Chondrocyte (in vitro differentiated cells): ENCODE measurements at places on chromosomes 13 and 19. TPM values are rescaled to one million over a fixed set of nuclear protein-coding genes. Genes with fewer than 3 reads are reported as not detected.

DNA sequence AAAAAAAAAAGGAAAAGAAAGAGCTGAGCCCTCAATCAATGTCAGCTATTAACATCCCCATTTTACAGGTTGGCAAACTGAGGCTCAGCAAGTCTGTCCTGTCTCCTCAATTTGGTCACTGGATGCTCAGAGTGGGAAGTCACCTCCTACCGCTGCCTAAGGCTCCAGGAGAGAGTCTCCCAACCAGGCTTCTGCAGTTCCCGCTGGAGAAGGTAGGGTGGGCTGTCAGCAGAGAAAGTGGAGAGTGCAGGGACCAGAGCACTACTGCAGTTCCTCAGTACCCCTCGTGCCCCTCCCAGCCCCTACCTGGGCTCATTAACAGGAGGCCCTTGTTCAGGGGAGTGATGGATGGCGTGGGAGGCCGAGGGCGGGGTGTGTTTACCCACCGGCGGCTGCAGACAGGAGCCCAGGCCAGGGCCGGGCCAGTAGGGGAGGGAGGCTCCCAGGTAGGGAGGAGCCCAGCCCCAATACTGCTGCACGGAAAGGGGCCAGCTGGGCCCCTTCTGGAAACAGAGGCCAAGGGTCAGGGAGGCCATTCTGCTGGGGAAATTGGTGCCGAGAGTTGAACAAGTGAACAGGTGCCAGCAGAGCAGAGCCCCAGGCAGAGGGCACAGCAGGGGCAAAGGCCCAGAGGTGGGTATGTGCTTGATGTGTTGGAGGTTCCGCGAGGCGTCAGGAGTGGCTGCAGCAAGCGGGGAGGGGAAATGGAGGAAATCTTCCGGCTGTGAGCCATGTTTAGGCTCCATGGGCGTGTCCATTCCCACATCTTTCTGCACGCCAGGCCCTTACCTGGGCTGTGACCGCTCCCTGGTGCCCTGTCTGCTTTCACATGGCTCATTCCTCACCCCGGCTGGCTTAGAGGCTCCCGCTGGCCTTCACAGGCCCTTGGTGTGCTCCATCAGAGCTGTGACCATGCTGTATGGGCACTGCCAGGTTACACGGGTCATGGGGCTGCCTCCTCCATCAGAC, 7.6 kb upstream of the COMP start:
- DNase-seq: no peak

- no peak for DNase-seq
Measured at GRCh38 chr13:48661107-48661506, 7.4 kb downstream of the CYSLTR2 start.

- no peak for DNase-seq
Measured at GRCh38 chr13:24272452-24273161, 36.8 kb upstream of the C1QTNF9 start.

Gene ACTMAP
- 7.4 to 11.3 TPM (median 10.4 TPM) in 3 replicates for total RNA-seq

- DNase-seq: no peak
Measured at GRCh38 chr13:67048084-67048820, 181.9 kb downstream of the PCDH9 start.

Gene CHST8
- total RNA-seq: 0.35 TPM in 1 of 3 replicates, not detected in the others

Gene BCAM
- 4.3 to 15.1 TPM (median 14.0 TPM) in 3 replicates for total RNA-seq

DNA sequence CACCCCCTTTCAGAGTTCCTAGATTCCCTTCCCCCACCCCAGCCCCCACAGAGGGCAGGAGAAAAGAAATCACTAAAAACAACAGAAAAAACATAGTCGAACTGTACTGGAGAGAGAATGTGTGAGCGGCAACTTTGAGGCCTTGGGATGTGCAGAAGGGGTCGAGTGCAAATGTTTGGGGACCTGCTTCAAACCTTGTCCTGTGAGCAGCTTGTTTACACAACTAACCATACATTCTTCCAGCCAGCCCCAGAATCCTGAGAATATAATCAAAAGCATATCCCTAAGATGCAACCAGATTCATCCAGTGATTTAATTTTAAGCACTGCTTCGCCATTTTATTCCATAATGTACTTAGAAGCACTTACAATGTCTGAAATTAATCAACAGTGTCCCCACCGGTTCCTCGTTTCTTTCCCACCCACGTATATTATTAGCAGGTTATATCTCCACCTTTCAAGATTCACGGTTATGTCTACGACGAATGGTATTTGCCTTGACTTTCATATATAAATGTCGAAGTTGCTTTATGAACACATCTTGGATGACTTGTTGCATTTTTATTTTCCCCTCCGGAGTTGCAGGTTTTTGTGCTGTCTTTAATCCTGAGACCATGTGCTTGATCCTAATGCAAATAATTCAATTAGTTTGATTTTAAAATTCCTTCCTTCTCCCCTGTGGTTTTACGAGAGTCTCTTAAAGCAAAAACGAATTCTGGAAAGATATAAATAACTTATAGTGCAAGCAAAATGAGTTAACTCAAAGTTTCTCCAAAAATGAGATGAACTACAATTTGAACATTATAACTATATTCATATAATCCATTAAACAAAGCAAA, 107.6 kb downstream of the ZIC5 start:
- no peak for DNase-seq

Gene NBEA
- 4.4 to 9.7 TPM (median 4.9 TPM) in 3 replicates for total RNA-seq

- DNase-seq: no peak
Measured at GRCh38 chr19:35232912-35233311, 4.4 kb upstream of the FAM187B start.

DNA sequence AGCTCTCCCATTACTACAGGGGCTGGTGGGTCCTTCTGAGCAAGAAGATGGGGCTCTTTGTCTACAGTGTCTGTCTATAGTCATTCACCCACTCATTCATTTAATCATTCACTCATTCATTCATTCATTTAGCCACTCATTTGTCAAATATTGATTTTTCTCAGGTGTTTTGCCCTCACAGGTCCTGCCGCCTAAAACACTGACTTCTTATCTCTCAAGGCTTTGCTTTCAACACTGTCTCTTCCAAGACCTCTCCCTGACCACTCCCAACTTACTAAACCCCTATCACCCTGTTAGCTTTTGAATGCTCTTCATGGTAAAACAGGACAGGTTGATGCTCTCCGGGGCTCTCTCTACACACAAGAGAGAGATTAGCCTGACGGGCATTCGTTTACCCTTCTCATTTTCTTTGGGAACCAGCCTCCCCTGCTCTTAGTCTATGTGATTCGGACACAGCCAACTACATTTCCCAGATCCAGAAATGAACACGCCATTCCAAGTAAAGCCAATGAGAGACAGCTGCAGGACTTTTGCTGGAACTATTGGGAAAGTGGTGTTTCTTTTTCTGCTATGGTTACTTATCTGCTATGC, 22.7 kb downstream of the FAM187B start:
- no peak for DNase-seq

DNA sequence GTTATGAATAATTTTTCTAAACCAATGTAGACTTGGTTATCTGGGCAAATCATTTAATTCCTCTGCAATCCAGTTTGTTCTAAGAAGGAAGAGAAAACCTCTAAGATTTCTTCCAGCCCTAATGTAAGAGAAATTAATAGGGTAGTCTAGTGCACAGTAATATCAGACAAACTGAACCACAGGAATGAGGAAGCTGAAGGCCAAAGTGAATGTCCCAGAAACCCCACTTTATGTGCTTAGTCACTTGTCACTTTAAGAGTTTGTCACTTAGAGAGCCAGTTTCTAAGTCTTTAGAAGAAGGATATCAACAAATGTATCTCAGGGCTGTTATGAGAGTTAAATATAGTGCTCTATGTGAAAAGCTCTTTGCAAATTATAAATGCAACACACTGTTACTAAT, 750.6 kb downstream of the DIAPH3 start:
- no peak for DNase-seq

- no peak for DNase-seq
Measured at GRCh38 chr13:106527826-106528225, 7.6 kb downstream of the EFNB2 start.

- no peak for DNase-seq
Measured at GRCh38 chr13:23630349-23631093, 60.3 kb downstream of the TNFRSF19 start.

DNA sequence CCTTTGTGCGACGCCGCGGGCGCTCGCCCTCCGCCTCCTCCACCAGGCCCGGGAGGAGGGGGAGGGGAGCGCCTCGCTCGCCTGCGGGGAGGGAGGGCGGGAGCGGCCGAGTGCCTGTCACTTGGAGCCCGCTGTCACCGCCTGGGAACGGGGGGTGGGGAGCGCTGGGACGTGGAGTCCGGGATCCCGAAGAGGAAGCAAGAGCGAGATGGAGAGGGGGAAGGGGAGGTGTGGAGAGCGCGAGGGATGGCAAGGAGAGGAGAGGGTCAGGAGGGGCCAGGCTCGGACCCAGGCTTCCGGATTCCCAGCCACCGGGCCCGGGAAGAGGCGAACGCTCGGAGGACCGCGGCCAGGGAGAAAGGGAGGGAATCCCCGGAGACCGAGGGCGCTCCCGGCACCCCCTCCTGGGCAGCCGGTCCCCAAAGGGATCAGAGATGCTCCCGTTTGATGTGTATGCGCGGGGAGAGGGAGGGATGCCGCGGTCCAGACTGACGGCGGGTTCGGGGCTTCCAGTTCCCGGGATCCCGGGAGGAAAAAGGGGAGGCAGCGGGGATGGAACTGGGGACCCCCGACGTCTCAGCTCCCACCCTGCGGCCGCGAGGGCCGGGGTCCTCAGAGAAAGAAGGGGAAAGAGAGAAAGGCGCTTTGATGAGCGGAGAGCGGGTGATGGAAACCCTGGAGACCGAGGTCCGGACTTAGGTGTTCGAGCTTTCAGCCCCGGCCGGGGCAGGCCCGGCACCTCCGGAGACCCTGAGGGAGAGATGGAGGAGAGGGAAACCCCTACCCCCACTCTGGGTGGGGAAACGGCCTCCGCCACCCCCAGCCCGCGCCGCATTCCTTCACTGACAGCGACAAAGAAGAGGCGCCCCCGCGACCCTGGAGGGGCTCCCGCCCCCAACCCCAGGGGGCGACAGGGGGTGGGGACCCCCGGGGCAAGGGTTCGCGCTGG, 4.7 kb upstream of the DPF1 start:
- no peak for DNase-seq

DNA sequence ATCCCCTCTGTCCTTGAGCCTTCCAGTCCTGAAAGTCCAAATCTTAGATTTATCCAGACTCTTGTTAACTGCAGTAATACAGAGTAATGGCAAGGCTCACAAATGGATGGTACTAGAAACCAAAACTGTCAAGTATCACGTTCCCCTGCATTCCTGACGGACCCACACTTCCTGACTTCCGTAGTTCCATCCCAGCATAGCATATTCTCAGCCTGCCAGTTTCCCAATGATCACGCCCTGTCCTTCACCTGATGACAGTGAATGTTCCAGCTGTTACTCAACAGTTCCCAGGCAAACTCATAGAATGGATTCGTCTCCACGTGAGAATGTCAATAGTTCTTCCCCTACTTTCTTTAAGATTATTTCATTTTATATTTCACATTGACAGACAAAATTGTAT, 33.6 kb downstream of the SLC7A1 start:
- no peak for DNase-seq

- DNase-seq: no peak
Measured at GRCh38 chr13:49936968-49937273, 781 bp upstream of the SPRYD7 start.

- peak; percentile 90 for DNase-seq
Measured at GRCh38 chr19:4851551-4852290, 15.7 kb downstream of the PLIN3 start.

Gene MRI1
- total RNA-seq: 18.7 to 25.4 TPM (median 20.2 TPM) in 3 replicates

Gene GPR180
- 11.2 to 14.1 TPM (median 11.7 TPM) in 3 replicates for total RNA-seq

GRCh38 chr19:46198756-46199155, 30.8 kb upstream of the IGFL1 start:
- no peak for DNase-seq

- peak; percentile 97 for DNase-seq
Measured at GRCh38 chr19:2602391-2603181, 99.9 kb downstream of the GNG7 start.

Gene ZNF888
- 4.4 to 5.4 TPM (median 5.0 TPM) in 3 replicates for total RNA-seq
